ENCODE measurements at places on chromosomes 11 and 22.

- DNase-seq: peak; percentile 83
These were observed 2.4 kb downstream of the UCP2 start for GRCh38 chr11:73980001-73980961.

- DNase-seq: no peak
These were observed 90.5 kb downstream of the PIWIL4 start for GRCh38 chr11:94657629-94658028.

DNA sequence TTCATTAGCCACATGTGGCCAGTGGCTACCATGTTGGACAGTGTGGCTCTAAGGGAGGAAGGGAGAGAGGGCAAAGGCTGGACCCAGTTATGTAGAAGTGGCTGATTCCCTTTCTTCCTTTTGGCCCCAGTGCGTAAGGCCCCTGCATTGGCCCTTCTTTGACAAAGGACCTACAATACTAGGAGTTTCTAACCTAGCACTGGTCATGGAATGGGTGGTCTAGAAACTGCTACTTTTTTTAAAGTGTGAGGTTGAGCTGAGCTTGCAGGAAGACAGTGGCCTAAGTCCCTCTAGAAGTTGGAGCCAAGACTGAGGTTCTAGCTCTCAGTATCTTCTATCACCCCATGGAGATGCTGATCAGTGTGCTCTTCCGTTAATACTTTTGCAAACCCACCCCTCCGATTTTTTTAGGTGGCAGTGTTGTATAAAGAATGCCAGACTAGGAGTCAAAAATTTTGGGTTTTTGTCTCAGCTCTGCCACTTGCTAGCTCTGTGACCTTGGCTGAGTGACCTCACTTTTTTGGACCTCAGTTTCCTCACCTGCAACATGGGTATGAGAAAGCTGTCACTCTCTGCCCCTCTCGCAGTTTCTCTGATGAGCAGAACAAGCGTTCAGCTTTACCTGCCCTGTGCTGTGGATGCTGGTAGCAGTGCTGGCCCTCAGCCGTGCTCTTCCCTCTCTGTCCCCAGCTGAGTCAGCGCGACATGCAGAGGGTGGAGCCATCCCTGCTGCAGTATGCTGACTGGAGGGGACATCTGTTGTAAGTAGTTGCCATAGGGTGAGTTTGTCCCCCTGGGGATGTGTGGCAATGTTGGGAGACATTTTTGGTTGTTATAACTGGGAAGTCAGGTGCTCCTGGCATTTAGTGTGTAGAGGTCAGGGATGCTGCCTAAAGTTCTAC lies 6.9 kb downstream of the ACCS start:
- no peak for DNase-seq

GRCh38 chr11:21775911-21776310 lies 417.0 kb upstream of the ANO5 start:
- no peak for DNase-seq

DNA sequence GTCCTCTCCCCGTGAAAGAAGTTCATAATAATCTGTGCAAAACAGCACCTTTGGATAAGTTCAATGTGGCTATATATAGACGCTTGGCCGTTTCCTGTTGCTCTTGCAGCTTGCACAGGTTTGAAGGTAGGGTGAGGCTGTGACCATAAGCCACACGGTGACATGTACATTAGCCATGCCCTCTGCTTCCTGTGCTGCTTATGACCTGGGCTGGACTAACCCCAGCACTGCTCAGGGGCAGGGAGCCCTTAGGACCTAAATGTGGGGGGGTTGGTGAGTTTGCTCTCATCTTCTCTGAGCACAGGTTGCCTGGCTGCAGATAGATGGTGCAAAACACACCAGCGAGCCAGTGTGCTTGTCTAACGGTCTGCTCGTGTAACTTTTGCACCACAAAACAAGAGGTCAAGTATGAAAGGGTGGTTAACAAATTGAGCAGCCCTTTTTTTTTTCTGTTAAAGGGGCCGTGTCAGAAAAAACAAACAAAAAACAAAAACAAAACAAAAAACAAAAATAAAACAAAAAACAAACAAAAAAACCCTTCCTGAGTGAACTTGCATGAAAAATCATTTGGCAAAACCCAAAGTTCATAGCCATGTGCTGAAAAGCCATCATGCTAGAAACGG lies 37.3 kb downstream of the FLI1 start:
- DNase-seq: no peak

- DNase-seq: peak; percentile 31
These were observed 3.2 kb upstream of the CACNA1I start for GRCh38 chr22:39567135-39567946.

GRCh38 chr11:120215634-120216033 lies 4.8 kb downstream of the OAF start:
- DNase-seq: no peak

DNA sequence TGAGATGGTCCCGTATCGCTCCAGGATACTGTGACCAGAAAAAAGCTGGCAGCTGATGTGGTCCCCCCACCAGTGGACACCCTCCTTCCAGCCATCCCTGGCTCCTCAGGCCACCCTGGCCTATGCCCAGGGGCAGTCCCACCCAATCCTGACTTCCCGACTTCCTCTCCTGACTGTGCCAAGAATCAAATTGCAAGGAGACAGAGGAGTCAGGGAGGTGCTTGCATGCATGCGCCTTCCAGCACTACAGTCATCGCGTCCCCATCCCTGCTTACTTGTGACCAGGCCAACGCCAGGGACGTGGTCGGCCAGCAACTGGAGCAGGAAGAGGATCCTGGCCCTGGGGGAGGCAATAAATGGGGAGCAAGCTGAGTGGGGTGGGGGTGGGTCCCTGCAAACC lies 3.6 kb upstream of the FREY1 start:
- DNase-seq: no peak

DNA sequence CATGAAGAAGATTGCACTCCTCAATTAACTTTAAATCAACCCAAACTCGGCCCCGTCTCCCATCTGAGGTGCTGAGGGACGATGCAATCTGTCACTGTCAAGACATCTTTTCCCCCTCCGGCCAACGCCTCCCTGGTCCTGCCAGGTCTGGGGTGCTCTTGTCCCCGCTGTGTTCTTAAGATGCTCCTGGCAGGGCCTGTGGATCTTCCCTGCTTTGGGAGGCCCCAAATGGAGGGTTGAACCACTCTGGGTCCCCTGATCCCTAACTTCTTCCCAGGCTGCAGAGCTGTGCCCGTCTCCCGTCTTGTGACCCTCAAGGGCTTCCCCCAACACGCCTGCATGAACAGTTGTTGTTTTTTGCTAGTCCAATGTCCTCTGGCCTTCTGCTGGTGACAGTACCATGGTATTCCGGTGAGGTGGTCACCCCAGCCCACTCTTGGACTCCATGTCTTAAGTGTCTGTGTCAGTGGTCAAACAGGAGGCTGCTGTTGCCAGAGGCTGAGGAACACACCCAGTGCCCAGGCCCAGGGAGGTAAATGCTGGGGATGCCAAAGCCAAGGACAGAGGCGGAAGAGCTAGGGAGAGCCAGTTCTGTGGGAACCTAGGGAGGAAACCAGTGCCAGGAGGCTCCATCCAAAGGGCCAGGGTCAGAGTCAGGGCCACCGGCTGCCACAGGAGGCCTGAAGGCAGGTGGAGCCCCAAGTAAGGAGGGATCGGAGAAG lies 70.6 kb upstream of the SHANK2 start:
- no peak for DNase-seq

- DNase-seq: no peak
These were observed 1.1 kb upstream of the APOBEC3F start for GRCh38 chr22:39039306-39040126.

GRCh38 chr22:41910050-41911000 lies 4.5 kb downstream of the SHISA8 start:
- no peak for DNase-seq

DNA sequence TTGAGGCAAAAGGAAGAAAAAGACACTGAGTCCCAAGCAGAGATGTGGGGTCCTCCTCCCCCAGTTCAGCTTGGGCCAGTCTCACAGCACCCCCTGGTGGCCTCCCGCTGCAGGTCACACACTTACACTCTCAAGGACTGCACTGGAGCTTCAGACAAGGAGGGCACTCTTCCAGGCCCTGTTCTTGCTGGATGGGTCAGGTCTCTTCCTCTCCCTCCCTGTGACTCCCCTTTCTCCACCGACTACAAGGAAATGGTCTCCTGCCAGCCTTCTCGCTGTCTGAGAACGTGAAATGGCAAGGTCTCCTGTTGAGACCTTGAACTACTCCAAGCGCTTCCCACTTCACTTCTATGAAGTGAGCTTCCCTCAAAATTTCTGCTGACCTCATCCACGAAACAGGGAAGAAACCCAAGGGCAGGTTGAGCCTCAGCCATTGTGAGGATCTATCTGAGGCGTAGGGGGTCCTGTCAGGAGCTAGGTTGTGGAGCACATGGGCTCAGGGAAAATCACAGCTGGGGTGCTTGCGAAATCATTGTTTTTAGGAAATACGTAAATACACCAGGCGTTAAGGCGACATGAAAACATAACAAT lies 11.2 kb upstream of the IGLL1 start:
- DNase-seq: peak; percentile 18

- DNase-seq: no peak
These were observed 2.0 kb downstream of the ZNHIT2 start for GRCh38 chr11:65115361-65116082.

DNA sequence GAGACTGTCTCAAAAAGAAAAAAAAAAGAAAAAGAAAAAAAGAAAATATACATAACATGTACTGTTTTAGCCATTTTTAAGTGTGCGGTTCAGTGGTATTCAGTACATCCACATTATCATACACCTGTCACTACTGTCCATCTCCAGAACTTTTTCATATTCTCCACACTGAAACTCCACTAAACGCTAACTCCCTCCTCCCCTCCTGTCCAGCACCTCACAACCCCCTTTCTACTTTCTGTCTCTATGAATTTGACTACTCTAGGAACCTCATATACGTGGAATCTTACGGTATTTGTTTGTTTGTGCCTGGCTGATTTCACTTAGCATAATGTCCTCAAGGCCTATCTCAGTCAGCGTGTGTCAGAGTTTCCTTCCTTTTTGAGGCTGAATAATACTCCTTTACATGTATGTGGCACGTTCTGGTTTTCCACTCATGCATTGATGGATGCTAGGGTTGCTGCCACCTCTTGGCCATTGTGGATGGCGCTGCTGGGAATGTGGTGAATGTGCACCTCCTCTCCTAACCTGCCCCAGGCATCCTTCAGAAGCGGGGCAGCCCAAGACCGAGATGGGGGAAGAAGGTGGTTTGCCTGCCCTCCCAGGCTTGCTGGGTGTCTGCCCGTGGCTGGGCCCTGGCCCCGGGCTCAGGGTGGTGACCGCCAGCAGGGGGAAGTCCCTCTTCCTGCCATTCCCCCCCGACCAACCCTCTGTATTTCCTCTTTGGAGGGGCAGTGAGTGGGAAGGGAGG lies 60.5 kb downstream of the BCR start:
- no peak for DNase-seq

- DNase-seq: no peak
These were observed 174.1 kb downstream of the MN1 start for GRCh38 chr22:27627444-27627833.

GRCh38 chr11:44997566-44997965 lies 46.9 kb upstream of the TP53I11 start:
- DNase-seq: no peak

DNA sequence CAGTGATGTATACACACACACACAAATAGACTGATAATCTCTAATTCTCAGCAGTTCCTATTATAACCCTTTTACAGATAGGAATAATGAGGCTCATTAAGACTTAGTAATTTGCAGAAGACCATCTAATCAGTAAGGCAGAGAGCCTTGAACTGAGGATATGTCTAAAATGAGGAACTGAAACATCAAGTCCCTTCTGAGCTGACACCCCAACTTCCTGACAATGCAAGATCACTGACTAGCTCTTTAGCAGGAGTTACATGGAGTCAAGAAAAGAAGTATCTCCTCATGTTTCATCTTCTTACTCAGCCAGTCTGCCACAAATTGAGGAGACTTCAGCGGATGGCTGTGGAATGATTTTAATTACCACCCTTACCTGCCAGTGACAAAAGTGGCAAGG lies 193.0 kb downstream of the MSANTD4 start:
- DNase-seq: no peak

DNA sequence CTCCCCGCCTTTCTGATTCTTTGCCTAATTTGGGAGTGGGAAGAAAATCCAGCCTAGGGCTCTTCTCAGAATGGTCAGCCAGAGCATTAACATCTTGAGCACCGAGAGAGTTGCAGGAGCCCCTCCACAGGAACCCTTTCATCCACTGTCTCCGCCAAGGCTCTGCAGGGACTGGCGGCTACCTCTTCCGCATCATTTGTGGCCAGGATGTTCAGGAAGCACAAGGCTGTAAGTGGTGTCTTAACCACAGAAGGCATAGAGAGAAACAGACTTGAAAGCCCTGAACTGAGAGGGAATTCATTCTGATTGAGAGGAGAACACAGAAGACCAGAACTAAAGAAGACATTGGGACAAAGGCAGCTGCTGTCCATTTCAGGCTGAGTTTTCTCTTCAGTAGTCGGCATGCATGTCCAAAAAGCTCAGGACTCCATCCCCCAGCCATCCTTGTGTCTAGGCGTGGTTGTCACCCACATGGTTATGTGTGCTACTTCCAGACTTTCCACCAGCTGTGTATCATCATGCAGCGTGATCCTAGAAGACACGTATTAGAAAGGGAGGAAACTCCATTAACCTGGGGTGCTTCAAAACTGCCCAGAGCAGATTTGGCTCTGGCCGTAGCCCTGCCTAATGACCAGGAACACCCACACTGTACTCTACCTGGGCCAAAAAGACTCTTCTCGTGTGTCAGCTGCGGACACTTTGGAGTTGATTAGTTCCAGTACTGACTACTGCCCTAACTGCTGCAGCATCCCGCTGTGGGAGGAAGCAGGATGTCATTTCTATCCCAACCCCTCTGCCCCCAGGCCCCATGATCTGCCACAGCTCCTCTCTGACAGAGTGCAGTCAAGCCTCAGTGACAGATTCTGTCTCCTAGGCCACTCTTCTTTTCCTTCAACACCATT lies 725.1 kb downstream of the NTM start:
- no peak for DNase-seq

DNA sequence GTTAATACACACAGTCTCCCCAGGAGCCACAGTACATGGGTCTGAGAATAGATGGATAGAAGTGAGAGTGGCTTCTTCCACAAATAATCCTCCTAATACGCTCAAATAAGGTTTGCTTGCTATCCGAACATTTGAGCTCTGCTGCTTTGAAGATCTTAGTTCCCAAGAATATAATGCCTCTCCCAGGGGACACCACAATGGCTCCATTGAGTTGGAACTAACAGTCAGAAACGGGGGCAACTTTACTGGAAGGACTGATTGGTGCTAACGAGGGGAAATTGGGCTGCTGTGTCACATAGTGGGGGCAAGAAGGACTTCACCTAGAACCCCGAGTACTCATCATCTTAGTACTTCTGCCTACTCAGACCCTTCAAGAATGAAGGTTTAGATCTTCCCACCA lies 66.2 kb downstream of the IGLL5 start:
- no peak for DNase-seq

GRCh38 chr11:15289723-15290122 lies 175.0 kb downstream of the INSC start:
- no peak for DNase-seq

DNA sequence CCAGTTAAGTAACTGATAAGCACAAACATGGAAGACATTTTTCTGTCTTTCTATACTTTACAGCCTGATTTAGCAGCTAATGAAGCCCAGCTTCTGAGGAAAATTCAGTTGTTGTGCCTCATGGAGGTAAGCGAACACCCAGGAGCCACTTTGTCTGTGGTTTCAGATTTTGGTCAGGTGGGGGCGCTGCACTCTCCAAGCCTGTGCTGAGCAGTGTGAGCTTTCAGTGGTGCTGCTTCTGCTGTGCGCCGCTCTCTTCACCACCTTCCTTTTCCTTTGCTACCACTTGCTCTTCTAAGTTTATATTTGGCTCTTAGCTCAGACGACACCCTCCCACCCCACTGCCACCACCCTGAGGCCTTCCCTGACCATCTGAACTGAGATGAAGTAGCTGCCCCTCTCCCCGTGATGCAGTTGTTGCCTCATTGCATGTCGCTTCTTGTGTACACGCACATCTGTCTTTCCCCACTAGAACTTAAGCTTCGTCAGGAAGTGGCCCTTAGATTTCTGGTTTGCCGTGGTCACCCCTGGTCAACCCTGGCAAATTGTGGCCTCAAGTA lies 14.0 kb downstream of the PSMD13 start:
- peak; percentile 65 for DNase-seq
